ENCODE measurements at places on chromosomes 13 and 19.

DNA sequence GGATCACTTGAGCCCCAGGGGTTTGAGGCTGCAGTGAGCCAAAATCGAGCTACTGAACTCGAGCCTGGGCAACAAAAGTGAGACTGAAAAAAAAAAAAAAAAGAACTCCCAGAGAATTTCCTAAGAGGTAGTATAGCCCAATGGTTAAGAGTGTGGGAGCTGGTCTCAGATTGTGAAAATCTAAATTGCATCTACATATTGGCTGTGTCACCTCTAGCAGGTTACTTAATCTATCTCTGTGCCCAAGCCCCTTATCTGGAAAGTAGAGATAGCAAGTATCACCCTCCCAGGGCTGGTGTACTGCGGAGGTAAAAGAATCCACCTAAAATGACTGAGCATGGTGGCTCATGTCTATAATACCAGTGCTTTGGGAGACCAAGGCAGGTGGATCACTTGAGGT, 3.7 kb upstream of the PLAUR start:
- DNase-seq = no peak

GRCh38 chr19:2221918-2222317, 14.2 kb downstream of the PLEKHJ1 start:
- no peak for DNase-seq

- no peak for DNase-seq
Measured at GRCh38 chr13:33968520-33969507, 150.9 kb downstream of the RFC3 start.

DNA sequence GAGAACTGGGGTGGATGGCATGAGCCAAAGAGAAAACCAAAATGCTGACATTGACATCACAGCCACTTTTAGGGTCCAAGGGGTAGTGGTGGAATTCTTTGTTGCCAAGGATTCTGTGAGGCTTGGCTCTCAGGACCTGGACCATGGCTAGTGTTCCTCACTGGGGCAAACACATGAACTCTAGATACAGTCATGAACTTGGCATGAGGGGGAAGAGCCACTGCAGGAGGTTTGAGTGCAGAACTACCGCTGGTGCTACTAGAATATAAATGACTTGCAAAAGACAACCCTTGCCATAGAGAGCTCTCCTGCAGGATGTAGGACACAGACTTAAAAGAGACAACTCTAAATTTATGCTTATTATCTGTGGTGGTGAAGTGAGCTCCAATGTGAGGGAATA, 29.8 kb upstream of the FRY start:
- no peak for DNase-seq

- DNase-seq = no peak
Measured at GRCh38 chr19:1264801-1265614, 4.1 kb upstream of the CIRBP start.

DNA sequence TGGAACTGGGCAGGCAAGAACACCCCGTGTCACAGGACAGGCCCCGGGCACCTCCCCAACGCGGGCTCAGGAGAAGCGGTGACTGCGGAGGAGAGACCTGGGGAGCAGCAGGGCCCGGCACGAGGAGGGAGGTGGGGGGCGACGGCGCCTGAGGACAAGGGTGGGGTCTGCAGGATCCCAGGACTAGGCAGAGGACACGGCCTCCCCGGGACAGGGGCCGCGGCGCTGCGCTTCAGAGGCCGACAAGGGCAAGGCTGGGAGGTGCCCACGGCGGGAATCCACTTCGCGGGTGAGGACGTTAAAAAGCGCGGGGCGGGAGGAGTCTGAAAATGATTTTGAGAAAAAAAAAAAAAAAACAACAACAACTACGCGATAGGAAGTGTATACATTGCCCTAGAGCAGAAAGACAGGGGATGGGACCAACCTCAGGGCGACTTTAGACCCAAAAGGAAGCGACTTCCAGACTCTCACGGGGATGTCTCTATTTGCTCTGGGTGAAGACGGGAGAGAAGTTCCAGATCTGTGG, 44.9 kb downstream of the ZNF611 start:
- peak; percentile 46 for DNase-seq

DNA sequence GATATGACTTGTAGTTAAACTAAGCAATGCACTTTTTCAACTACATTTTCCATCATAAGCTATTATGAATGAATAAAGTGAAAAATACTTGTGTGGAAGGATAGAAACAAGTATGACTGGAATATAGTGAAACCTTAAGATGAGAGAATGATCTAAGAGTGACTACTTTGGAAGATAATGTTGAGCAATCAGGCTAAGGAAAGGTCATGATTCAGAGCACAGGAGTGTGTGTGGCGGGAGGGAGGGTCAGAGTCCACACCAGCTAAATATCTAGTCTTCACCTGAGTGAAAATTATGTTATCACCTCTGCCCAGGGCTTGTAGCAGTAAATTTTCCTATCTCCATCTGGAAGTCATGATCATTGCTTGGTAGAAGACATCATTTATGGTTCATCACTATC, 833.4 kb upstream of the ATXN8OS start:
- no peak for DNase-seq

- no peak for DNase-seq
Measured at GRCh38 chr19:1146412-1146699, 27.7 kb downstream of the SBNO2 start.

DNA sequence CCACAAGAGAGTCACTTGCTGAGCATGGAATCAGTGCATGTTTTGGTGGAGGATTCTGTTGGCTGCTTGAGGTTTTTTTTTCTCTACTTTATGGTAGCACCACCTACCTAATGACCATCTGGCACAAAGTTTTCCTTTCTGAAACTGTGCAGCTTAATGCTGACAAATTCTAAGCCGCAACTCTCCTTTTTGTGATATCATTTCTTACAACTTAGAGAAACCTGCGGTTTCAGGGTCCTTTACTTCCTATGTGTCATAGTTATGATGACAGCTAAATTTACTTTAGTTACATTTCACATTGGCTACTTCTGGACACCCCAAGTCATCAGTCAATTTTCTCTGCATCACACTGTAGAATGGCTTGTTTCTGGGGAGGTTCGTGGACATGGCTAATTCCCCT, 115.4 kb upstream of the TMTC4 start:
- DNase-seq = no peak

- DNase-seq = no peak
Measured at GRCh38 chr13:41052441-41052840, 8.9 kb upstream of the WBP4 start.

- DNase-seq = no peak
Measured at GRCh38 chr13:65292488-65292901, 1937.6 kb downstream of the PCDH9 start.

DNA sequence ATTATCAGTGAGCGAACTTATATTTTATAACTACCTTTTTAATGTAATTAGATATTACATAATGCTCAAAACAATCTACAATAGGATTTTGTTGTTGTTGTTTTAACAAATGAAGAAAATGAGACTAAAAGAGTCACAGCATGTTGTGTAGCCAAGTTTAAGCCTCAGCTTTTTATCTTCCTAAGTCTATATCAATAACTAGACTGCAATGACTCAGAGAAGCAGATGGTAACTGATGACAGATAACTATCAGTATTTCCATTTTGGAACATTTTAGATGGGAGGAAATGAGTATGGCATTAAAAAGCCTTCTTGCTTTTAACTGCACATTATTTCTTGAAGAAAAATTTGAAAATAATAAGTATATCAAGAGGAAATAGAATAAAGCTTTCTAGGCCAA, 825.2 kb downstream of the SLITRK1 start:
- no peak for DNase-seq

DNA sequence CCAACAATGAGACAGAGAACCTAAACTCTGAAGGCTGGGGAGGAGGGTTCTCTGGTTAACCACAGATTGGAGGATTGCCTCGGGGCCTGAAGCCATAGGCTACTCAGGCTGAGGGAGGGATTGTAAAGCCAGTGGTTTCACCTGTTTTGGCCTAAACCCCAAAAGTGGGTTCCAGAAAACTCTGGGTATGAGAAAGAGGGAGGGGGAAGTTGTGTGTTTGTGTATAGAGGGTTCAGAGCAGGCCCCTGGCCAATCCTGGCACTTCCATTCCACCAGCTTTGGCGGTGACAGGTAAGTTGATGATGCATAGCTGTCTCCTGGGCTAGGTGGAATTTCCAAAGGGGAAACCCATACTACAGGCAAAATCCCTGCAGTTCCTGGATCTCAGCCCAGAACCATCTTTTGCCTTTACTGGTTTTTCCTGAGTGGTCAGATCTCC, 13.5 kb upstream of the CCDC97 start:
- DNase-seq = no peak

GRCh38 chr13:105290596-105290995, 1244.9 kb downstream of the EFNB2 start:
- DNase-seq = no peak

DNA sequence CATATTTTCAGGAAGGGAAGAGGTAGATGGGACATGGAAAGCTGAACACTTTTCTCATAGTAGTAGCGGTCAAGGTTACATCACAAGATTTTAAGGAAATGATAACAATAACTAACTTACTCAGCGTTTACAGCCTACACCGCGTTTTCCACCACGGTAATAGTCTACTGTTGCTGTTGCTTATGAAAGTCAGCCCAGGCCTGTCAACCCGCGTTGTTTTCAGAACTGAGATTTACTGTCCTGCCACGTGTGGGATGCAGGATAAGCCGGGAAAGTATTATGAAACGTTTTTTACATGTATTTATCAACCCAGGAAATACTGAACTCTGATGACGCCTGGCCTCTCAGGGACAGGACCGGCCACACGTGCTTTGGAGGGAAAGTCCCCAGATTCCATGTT, 36.0 kb upstream of the LAMP1 start:
- DNase-seq = no peak

GRCh38 chr13:110756219-110756631, 42.7 kb downstream of the ING1 start:
- no peak for DNase-seq

DNA sequence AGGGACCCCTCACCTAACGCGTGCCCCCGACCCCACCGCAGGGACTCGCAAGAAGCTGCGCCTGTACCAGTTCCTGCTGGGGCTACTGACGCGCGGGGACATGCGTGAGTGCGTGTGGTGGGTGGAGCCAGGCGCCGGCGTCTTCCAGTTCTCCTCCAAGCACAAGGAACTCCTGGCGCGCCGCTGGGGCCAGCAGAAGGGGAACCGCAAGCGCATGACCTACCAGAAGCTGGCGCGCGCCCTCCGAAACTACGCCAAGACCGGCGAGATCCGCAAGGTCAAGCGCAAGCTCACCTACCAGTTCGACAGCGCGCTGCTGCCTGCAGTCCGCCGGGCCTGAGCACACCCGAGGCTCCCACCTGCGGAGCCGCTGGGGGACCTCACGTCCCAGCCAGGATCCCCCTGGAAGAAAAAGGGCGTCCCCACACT, 4.7 kb upstream of the MYBPC2 start:
- peak; percentile 10 for DNase-seq

DNA sequence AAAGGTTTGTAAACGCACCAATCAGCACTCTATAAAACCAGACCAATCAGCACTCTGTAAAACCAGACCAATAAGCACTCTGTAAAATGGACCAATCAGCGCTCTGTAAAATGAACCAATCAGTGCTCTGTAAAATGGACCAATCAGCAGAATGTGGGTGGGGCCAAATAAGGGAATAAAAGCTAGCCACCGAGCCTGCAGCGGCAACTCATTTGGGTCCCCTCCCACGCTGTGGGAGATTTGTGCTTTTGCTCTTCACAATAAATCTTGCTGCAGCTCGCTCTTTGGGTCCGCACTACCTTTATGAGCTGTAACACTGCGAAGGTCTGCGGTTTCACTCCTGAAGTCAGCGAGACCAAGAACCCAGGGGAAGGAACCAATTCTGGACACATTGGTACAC, 28.0 kb downstream of the ZNF175 start:
- no peak for DNase-seq

GRCh38 chr13:38824342-38824741, 137.5 kb downstream of the FREM2 start:
- no peak for DNase-seq

- no peak for DNase-seq
Measured at GRCh38 chr19:32238076-32238475, 107.3 kb upstream of the ZNF507 start.

- DNase-seq = no peak
Measured at GRCh38 chr19:42942187-42942789, 5.3 kb upstream of the PSG7 start.

DNA sequence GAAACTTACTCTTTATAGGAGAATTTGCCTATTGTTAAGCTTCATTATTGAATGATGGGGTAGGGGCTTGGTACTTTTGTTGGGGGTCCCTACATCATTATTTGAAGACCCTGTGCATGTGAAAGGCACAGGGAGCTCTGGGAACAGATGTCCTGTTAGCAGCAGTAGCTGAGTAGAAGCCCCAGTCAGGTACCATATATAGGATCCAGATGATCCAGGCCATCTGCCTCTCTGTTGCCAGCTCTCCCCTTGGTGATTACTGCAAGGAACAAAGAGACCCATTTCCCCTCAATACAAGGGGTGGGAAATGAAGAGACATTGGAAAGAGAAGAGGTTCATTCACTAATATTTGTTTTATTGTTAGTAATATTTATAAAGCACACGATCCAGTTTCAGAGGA, 4.4 kb upstream of the MTMR6 start:
- no peak for DNase-seq

GRCh38 chr19:54133312-54133956, 4.1 kb upstream of the CNOT3 start:
- no peak for DNase-seq

DNA sequence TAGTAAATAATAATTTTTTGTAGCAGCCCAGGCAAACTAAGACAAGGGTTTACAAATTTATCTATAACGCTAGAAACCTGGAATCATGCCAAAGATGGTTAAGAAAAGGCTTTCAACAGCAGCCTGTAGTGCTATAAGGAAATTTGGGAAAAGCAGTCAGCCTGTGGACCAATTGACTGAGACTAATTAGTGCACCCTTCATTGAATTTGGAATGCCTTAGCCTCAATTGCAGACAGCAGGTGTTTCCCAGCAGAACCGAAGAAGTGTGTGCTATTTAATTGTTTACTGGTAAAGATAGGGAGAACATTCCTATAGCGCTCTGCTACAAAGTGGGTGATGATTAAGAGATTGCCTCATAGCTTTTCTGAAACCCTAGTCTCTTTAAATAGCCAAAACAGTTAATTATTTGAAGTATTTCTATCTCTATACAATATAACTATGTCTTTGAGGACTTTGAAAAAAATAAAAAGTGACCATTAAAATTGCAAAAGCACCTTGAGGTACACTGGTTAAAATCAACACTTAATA, 1884.3 kb upstream of the PCDH20 start:
- no peak for DNase-seq

DNA sequence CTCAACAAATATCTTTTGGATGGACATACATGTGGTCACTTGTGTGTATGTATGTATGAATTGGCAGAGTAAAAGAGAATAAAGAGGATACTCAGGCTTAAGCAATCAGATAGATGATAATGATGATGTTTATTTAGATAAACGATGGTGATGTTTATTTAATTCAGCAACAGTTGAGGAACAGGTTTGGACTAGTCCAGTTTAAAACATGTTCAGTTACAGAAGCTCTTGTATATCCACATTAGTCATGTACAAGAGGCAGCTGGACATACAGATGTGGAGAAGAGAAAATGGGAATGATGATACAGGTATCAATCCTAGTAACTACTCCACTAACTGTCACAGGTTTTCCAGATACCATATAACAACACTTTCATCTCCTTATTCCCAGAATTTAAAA, 232.1 kb downstream of the DIAPH3 start:
- DNase-seq = no peak
